Adipocyte (in vitro differentiated cells): ENCODE measurements at places on chromosomes 1 and 21.

GRCh38 chr1:62299426-62300200 lies 19.6 kb downstream of the KANK4 start:
- DNase-seq: no peak

DNA sequence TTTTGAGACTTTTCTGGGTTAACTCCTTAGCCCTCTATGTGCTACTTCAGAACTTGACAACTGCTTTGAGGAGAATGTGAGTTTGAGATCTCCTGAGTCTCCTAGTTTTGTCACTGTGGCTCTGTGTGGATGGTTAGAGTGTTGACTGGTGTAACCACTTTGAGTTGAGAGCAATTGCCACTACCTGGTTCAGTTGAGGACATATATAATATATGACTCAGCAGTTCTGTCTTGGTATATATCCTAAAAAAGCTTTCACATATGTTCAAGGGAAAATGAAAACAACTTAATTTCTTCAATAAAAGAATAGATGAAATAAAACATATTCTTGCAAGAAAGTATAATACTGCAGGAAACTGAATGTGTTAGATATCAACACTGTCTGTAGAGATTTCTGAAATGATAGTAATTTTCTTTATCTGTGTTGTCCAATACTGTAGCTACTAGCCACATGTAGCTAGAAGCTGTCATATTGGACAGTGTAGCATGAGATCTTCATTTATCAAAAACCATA lies 96.7 kb upstream of the QSOX1 start:
- DNase-seq: peak; percentile 11

DNA sequence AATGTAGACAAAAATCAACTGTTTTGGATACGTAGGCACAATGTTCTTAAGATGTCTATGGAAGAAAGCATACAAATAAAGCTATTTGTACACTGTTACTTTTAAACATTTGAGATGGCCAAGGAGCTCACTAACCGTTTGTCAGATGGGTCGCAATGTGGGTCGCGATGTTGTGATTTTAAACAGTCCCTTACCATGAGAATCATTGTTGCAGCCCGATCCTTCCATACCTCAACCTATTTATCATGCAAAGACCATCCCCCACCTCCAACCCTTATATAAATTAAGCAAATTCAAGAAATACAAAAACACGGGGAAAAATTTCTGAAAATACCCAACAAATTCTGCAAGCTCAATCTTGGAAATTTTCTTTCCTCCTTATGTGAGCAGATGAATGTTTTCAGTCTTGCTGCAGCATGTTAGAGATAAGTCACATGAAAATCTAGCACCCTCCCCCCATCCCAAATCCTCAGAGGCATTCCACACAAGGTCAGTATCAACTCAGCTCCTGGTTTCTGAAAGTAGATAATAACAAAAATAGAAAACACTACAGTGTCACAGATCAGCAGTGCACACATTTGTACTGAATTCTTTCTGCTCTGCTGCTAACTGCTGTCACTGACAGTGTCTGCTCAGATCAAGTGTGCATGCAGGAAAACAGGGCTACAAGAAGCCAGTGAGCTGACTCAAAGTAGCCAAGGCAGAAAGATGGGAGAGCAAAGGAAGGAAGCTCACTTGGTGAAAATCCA lies 92.9 kb upstream of the TTC39A start:
- DNase-seq: peak; percentile 24

DNA sequence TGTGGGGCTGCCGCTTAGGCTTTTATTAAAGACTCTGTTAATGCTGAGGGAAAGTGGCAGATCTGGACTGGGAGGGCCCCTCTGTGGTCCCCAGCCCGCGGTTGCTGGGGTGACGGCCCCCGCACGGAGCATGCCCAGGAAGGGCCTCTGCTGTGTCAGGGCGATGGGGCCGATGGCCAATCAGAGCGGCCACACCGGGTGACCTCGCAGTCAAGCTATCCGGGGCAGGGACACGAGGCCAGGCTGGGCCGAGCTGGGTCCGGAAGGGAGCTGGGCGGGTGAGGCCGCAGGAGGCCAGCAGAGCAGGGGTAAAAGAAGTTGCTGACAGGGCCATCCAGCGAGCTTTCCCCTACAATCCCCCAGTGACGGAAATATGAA lies 145.1 kb downstream of the CASZ1 start:
- DNase-seq: peak; percentile 10

- no peak for DNase-seq
Observed at GRCh38 chr1:114093624-114094362, 59.9 kb downstream of the SYT6 start.

GRCh38 chr1:11957398-11957797 lies 22.8 kb upstream of the MFN2 start:
- DNase-seq: no peak

GRCh38 chr1:246012341-246012740 lies 494.7 kb downstream of the SMYD3 start:
- DNase-seq: peak; percentile 53

DNA sequence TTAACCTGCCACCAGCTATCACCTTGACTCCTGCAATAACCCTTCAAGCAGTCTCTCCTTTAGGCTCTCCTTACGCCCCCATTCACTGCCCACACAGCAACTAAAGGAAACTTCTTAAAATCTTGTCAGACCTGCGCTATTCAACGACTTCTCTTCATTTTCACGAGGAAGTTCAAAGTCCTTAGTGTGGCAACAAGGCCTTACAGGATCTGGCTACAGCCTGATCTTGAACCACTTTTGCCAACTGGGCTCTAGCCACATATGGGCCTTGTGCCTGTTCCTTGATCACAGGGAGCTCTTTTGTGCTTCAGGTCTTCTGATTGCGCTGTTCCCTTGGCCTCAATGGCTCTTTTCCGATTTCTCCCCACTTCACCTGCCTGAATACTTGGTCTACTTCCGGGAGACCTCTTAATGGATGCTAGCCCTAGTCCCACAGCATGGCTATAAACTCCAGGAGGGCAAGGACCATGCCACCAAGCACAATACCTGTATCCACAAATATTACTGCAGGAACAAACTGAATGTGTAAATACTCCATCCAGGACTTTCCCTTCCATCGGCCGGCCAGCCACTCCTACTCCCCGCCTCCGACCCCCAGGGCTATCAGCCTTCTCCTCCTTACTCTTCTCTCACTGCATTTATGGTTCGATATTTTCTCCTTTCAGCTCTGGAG lies 2.3 kb upstream of the CTNNBIP1 start:
- DNase-seq: no peak

DNA sequence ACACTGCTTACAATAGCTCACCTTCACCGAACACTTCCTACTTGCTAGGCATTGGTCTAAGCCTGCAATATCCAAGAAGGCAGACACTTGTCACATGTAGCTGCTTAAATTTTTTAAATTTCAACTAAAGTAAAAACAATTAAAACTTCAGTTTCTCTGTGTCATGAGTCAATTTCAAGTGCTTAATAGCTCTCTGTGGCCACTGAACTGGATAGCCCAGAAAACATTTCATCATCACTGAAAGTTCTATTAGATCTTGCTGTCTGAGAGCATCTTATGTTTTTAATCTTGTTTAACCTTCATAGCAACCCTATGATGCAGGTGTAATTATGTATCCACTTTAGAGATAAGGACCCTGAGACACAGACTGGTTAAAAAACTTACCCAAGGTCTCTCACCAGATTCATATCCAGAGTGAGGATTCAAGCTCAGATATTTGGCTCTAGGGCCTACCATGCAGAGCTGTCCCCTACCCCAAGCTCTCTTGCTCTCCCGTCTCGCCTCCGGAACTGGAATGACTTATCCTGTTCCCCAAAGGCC lies 2.6 kb upstream of the FCRL6 start:
- DNase-seq: no peak

DNA sequence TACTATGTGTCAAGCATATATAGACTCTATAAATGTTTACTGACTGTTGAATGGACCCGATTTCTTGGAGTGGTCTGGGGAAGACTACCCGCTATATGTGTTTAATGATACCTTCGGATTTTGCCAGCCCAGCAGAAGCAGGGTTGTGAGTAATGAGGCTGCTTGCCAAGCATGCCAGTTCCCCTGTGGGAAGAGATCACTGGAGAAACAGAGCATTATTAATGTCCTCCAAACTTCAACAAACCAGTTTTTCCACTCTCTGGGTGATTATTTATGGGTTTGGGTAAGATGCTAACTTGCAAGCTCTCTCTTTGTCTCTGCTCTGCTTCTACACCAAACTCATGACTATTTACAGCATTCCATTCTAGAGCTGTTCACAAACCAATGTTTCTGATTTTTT lies 25.1 kb upstream of the PHGDH start:
- no peak for DNase-seq

DNA sequence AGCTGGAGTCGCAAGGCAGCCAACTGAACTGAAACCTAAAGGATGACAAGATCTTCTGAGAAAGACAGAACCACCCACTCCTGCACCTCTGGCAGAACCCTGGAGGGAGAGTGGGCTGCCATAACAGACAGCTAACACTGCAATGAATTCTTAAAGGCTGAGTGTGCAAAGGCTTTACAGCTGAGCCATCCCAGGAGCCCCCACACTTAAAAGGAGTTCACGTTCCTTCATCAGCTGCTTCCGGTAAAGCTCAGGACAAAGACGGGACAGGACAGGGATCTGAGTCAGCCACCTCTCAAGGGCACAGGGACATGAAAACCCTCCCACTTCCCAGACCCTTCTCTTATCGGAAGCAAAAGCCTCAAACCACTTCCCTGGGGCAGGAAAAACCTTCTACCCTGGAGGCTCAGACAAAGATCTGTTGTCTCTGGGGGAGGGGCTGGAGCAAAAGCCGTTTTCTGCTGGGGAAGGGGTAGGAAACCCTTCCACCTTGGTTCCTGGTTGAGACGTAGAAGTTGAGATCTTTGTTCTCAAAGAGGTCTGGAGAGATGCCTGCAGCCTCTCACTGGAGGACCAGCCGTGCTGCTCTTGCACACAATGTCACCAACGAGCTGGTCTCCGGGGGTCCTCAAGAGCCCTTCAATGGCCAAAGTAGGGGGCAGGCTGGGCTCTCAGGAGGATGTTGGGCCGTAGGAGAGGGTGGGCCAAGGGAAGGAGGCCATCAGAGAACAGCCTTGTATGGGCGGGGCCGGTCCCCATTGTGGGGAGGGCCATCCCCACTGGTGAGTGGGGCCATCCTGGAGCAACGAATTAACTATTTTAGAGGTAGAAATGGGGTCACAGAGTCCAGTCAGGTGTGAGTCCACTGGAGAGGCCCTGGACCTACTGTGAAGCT lies 452.4 kb downstream of the PTPRU start:
- peak; percentile 71 for DNase-seq

DNA sequence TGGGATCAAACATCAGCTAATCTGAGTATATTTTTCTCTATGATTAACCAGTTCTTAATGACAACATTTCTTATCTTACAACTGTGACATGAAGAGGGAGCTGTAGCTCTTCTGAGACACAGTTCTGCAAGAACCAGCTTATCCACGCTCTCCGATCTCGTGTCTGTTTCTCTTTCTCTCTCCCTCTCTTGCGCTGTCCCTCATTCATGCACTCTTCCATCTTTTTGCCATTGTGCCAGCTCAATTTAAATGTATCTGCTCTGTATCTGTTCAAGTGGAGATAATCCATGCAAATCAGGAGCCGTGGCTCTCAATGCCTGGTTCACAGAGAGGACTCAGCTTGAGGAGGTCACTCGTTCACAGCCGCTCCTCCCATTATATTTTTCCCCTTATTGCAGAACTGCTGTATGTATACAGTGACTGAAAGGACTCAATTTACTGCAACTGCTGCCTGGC lies 494.7 kb upstream of the ADGRL2 start:
- peak; percentile 66 for DNase-seq
